ENCODE measurements at places on chromosomes 3 and 15. TPM values are rescaled to one million over a fixed set of nuclear protein-coding genes. Genes with fewer than 3 reads are reported as not detected.

DNA sequence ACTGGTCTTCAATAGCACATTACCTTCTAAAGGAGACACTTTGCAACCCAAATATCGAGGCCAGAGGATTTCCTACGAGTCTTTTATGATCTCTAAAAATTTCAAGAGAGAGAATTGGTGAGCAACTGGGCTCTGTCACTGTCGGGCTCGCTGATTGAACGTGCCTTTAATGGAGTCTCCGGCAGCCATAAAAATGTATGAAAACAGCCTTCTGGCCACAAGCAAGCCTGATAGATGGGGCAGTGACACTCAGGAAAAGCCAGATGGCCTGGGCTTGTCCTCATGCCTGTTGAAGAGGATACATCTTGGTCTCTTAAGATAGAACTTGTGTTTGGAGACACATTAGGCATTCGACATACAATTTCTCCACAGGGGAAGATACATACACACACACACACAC is 419.5 kb upstream of the PROK2 start:
- DNase-seq, result no peak

DNA sequence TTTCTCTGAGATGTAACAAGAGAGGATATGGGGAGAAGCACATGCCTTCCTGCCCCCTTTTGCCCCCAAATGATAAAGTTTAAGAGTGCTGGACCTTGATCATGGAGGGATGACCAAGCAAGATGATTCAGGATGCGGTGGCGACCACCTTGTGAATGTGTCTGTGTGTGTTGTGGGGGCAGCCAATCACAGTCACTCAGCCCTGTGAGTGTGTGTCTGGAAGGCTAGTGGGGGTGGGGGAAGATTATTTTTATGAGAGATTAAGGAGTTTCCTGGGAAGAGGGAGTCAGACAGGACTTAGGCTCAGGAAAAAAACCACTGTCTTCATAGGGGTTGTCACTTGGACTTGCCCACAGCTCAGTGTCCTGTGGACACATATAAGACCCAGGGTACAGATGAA is 57.8 kb upstream of the KY start:
- DNase-seq, result no peak

Gene MYZAP
- 5.3 TPM for polyA plus RNA-seq

GRCh38 chr15:32866454-32867312 is 148.9 kb downstream of the GREM1 start:
- DNase-seq, result no peak

DNA sequence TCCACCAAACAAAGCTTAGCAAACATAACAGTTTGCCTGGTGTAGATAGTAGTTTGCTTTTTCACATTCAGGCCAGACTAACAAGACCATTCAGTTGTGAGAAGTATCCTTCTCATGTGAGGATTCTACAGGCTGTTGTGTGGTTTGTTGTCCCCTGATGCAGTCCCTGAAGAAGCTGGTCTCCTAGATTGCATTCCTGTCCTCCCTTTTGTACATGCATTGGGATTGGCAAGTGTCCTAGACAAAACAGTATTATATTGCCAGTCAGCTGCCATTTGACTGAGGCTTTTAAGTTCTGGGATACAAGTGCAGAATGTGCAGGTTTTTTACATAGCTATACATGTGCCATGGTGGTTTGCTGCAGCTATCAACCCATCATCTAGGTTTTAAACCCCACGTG is 362.0 kb upstream of the IL12A start:
- DNase-seq, result no peak

DNA sequence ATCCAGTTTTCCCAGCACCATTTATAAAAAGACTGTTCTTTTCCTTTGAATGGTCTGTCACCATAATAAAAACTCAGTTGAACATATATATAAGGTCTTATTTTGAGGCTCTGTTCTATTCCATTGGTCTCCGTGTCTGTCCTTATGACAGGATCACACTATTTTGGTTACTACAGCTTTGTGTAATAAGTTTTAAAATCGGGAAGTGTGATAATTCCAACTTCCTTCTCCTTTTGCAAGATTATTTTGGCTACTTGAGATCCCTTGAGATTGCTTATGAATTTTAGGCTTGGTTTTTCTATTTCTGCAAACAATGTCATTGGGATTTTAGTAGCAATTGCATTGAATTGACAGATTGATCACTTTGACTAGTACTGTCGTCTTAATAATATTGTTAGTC is 35.7 kb downstream of the SACM1L start:
- no peak for DNase-seq

DNA sequence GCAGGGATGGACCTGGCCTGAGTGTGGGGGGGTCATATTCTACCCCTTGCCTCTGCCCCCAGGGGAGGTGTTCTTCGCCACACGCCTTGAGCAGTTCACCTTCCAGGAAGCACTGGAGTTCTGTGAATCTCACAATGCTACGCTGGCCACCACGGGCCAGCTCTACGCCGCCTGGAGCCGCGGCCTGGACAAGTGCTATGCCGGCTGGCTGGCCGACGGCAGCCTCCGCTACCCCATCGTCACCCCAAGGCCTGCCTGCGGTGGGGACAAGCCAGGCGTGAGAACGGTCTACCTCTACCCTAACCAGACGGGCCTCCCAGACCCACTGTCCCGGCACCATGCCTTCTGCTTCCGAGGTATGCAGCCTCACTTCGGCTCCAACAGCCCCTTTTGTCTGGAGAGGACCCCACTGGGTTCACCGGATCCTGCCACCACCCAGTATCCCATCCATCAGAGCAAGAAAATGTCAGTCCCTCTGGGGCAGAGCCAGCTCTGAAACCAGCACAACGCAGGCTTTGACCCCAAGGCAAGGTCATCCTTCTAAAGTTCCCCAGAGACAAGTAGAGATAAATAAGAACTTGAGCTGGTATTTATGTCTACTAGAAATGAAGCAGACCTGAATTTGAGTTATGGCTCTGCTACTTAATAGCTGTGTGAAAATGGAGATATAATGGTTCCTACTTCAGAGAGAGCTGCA is 45.8 kb downstream of the HAPLN3 start:
- DNase-seq, result peak; percentile 48

GRCh38 chr3:174340624-174341587 is 518.2 kb upstream of the NAALADL2 start:
- no peak for DNase-seq

DNA sequence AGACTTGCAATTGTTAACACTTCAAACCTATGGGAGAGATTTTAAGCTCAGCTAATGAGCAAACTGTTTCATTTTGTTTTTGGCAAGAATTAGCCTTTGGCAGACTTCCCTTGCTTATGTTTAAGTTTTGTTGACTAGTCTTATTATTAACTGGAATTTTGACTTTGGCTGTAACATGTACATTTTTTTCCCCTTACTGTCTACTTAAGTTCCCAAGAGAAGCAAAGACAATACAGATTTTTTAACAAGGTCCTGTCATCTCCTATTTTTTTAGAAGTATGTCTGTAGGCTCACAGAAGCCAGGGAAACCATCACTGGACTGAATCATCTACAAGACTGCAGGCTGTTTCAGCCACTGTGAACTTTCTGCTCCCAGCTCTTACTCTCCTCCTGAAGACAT is 74.3 kb downstream of the DGKG start:
- DNase-seq, result no peak

DNA sequence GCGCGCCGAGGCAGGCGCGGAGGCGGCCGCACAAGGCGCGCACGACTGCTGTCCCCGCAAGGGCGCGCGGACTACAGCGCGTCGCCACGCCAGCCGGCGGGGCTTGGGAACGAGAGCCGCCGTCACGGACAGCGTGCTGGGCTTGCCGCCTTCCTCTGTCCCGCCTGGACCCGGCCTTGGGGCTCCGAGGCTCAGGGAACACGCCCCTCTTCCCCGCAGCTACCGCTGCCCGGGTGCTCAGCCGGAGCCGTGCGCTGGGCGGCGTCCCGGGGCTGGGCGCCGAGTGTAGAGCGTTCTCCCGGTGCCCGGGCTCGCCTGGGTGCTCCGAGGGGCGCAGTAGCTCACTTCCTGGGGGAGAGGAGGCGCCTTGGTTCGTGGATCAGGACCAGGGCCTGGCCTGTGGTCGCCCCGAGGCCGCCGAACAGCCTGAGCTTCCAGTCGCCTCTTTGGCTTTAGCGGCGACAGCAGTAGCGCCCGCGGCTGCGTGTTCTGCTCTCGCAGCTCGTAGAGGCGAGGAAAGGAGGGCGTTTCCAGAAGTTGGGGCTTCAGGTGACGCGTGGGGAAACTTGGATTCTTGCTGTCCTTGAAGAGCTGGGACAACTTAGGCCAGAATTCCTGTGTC is 226.7 kb upstream of the C2CD4B start:
- peak; percentile 46 for DNase-seq

DNA sequence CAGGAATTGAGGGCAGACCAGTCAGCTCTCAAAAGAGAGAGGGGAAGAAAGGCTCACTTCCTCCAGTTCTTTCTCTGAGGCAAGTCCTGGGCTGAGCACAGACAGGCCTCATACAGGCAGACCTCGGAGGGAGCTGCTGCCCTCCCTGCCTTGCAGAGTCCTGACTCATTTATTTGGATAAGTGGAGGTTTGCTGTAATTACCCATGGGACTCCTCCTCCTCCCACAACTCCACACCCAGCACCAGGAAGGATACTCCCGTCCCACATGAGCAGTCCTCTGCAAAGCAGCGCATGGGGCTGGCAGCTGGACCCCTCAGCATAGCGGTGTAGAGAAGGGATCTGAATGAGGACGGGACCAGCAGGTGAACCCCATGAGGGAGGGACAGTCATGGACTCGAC is 13.4 kb upstream of the SCN10A start:
- DNase-seq, result no peak

Gene LMAN1L
- not detected for polyA plus RNA-seq

Gene PIERCE2
- polyA plus RNA-seq, result 6.6 TPM

Gene MESP1
- 0.52 TPM for polyA plus RNA-seq

Gene C3orf20
- polyA plus RNA-seq, result 0.32 TPM

- DNase-seq, result no peak
Measured at GRCh38 chr15:34691034-34691433, 63.8 kb downstream of the GJD2 start.

DNA sequence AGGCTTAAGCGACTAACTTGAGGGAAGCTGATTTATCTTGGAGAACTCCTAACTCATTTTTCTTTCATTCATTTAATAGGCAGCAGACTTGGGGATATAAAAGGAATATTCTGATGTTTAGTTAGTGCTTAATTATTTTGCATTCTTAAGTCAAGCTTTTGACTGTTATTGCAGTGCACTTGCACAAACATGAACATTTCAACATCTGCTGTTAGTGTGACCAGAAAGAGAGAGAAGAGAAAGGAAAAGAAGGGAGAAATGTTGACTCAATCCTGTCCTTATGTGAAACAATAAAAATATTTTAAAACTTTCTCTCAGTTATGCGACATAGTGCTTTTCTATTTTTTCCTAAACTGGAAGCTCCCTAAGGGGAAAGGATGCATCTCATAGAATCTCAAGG is 507.8 kb downstream of the LPP start:
- no peak for DNase-seq

DNA sequence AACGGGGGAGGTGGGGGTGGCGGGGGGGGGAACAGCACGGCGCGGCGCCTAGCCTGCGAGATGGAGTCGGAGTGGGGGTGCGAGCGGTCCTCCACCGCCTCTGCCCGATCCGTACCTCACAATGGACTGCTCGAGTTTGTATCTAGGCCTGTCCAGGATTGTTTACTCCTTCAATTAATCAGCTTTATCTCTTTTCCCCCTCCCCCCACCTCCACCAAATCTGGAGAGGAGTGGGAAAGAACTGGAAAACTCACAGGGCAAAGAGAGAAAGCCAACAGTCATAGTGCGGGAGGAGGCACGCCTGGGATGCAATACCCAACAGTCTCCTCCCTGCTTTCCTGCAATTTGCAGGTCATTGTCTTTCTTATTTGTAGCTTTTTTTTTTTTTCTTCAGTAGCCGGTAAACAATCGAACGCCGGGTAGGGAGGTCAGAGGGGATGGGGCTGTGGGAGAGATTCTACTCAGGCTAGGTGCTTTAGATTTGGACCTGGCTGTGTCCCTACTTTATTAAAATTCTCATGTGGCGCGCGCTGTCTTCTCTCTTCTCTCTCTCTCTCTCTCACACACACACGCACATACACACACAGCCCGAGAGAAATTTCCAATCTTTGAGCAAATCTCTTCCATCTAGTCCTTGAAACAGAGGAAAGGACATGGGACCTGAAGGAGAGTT is 6.9 kb upstream of the MEIS2 start:
- DNase-seq, result no peak

- no peak for DNase-seq
Measured at GRCh38 chr3:182083112-182083511, 371.4 kb downstream of the SOX2 start.

GRCh38 chr3:128449111-128449638 is 17.5 kb downstream of the DNAJB8 start:
- DNase-seq, result no peak

Gene AADACL2
- polyA plus RNA-seq, result not detected

Gene DAPK2
- polyA plus RNA-seq, result 8.1 TPM

- no peak for DNase-seq
Measured at GRCh38 chr15:60138397-60138968, 134.4 kb downstream of the FOXB1 start.

Gene GORASP1
- polyA plus RNA-seq, result 70.2 TPM

Gene SV2B
- polyA plus RNA-seq, result 0.67 TPM

Gene CAPN3
- polyA plus RNA-seq, result 37.5 TPM

DNA sequence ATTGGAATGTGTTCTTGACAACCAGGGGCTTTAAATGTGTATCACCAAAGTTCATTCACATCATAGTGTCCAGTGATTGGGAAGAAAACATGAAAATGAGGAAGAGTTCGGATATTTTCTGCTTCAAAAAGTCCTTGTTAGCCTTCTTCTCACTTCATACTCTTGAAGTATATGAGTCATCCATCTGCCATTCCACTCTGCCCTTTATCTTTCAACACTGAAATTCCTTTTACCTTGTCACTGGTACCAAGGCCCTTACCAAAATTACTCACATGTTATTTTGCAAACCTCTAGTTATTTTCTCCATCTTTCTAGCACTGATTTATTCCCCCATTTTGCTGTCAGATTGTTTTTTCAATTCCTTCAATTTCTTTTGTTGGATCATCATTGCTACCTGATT is 32.5 kb downstream of the OR5H15 start:
- no peak for DNase-seq

- no peak for DNase-seq
Measured at GRCh38 chr15:62929000-62929357, 113.6 kb upstream of the TPM1 start.

GRCh38 chr3:148036331-148036876 is 627.2 kb downstream of the ZIC1 start:
- no peak for DNase-seq

GRCh38 chr15:52050416-52050815 is 31.4 kb downstream of the MAPK6 start:
- no peak for DNase-seq

Gene PTH1R
- polyA plus RNA-seq, result 178 TPM

GRCh38 chr3:114418724-114419543 is 125.1 kb downstream of the TIGIT start:
- peak; percentile 60 for DNase-seq

Gene TMEM62
- polyA plus RNA-seq, result 18.1 TPM

DNA sequence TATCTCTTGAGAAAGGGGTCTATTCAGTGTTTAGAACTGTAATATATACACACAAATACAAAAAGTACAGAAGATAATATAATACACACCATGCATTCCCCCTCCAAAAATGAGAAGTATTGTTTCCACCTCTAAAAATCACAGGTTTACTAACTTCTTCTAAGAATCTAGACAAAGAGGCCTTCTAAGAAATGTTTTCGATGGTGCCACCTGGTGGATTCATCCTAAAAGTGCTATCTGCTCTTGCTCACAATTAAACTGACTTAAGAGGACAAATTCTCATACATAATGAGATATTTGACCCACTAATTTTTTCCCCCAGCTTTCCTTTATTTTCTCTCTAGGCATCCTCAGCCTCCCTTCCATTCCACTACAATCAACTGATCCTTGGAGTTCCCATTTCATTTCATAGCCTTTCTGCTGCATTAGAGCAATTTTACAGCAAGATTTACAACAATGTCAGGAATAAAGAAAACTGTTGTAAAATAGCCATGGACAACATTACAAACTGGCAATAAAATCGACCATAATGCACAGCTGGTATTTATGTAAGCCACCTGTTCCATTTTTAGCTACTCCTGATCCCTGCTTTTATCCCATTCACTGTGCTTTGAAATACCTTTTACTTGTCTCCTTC is 124.6 kb downstream of the ARRDC4 start:
- DNase-seq, result peak; percentile 79

Measured in left kidney (tissue), 8 donors.